ENCODE measurements at places on chromosomes 2 and 18.

DNA sequence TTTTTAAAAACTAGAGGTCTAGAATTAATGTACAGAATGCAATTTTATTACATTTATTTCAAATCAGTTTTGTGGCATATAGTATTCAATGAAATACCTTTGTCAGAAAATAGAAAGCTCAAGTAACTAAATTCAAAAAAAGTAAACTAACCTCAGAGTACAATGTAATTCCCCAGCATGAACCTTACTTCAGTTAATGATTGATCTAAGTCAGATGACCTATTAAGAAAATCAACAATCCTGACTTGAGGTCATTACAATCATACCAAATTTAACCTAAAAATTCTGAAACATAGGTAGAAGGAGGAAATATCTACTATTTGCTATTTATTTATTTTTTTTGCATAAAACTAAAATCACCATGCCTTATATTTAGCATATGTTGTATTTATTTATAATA is 142.9 kb downstream of the CCDC102B start:
- DNase-seq = no peak

GRCh38 chr18:23906658-23907057 is 107.9 kb upstream of the TTC39C start:
- no peak for DNase-seq

GRCh38 chr2:22209545-22209944 is 1085.8 kb downstream of the TDRD15 start:
- DNase-seq = no peak

- DNase-seq = no peak
Measured at GRCh38 chr2:46072101-46072820, 224.9 kb upstream of the EPAS1 start.

GRCh38 chr2:28175028-28175427 is 217.6 kb upstream of the FOSL2 start:
- DNase-seq = no peak

DNA sequence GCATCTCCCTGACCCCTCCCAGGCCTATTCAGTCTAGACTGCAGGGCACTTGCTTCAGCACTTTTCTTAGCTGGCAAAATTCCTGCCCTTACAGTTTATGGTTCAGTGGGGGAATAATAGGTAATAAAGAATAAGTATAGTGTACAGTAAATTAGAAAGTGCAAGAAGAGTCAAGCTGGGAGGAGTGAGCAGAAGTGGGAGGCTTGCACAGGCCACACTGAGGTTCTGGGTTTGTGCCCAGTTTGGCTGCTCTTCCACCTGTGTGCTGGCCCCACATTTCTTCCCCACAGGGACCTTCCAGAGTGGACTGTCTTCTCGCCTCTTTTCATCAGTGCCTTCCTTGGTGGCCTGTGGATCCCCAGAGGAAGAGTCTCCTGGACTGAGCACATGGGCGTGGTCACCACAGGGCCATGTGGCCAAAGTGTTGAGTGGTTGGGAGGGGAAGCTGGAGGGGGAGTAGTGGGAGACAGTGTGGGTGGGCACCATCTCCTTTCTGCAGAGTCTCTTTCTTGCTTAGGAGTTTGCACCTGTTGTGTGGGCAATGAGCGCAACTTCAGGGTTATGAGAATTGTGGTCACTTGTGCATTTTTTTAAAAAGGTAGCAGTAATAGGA is 128.6 kb upstream of the ZSWIM2 start:
- no peak for DNase-seq

DNA sequence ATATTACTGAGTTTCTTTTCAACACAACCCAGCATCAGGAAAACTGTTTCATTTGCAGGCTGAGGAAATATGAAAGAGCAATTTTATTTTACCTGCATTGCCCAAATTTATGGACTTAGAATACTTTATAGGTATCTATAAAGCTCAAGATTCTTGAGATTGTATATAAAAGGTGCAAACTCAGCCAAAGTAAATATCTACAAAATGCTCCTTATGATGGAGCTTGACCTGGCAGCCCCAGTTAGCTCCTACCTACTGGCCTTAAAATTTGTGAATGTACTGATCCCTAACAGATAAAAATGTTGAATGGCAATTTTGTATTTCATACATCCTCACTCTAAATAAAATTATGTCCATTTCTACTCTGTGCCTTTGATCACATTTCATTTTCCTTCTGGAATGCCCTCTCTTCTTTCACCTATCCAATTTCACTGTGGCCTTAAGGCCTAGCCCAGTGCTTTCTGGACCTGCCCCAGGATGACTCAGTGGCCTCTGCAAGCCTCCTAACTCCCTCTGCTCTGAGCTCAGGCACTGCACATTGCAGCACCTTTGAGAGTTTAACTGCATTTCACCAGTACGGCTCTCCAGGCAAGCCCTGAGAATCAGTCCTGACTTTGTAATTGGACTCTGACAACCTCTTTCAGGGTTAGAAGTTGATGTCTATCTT is 125.9 kb downstream of the ANTXR1 start:
- DNase-seq = no peak

DNA sequence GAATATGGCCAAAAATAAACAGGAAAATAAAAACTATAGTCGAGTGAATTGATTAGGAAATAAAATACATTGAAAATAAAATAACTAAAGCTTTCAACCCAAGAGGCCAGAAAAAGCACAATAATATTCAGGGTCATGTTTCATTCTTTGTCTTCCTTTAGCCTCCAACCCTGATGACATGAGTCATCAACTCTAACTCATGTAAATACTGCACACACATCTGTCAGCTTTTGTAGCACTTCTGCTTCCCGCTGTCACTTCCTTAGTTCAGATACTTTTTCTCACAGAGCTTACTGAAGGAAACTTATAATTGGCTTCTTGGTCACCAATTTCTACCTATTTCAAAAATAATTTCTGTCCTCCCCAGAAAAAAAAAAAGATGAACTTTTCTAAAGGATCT is 112.8 kb downstream of the UPP2 start:
- DNase-seq = no peak

- no peak for DNase-seq
Measured at GRCh38 chr2:26707747-26708146, 15.2 kb downstream of the KCNK3 start.

DNA sequence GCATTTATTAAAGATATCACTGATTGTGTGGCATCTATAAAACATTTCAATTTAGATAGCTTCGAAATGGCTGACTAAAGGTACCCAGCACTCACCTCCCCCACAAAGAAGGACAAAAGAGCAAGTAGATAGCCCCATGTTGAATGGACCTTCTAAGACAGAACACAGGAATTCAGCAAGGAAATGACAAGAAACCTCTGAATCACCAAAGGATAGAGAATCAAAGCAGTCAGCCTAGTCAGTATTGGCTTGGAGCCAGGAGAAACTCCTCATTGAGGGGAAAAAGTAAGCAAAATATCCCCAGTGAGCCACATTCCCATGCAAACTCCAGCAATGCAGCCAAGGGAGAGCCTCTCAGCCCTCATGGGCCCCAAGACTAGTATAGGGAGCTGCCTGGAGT is 113.7 kb downstream of the BARD1 start:
- DNase-seq = no peak

- DNase-seq = no peak
Measured at GRCh38 chr2:58606799-58607198, 365.7 kb upstream of the FANCL start.

DNA sequence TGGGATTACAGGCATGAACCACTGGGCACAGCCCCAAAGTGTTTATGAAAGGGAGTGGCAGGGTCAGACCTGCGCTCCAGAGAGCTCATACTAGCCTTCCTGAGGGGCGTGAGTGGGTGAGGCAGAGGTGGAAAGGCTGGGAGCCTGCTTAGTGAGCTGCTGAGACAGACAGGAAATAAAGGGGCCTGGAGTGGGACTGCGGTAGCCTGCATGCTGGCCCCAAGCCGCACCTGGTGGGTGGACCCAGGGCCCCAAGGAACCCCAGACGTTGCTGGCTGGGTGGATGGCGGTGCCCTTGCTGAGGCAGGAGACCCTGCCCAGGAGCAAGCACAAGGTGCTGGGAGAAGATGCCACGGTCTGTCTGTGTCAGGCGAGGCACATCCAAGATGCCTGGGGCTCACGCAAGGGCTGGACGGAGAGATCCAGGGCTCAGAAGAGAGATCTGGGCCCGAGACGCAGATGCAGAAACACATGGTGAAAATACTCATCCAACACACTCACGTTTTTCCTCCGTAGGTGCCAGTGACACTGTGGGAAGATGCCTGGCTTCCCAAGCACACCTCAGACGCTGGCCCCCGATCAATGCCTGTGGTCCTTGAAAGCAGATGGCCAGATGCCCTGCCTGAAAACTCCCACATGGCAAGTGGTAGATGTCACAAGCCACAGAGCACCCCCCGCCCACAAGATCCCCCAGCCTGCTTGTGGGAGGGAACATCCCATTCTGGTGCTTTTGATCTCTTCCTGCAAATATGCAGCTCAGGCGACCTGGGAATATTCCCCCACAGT is 151.1 kb downstream of the GLI2 start:
- DNase-seq = no peak

DNA sequence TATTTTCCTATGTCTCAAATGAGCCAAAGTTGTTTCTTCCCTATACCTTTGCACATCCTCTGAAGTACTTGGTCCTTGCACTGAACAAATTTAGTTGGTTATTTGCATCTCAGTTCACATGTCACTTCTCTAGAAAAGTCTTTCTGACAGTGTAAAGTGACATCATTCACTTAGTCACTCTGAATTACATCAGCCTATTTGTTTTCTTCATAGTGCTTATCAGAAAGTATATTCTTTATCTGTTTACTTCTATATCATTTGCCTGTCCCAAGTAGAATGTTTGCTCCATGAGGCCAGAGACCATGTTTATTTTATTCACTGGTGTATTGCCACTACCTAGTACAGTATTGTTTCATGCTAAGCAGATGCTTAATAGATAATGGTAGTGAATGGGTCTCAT is 173.7 kb downstream of the HNMT start:
- no peak for DNase-seq

DNA sequence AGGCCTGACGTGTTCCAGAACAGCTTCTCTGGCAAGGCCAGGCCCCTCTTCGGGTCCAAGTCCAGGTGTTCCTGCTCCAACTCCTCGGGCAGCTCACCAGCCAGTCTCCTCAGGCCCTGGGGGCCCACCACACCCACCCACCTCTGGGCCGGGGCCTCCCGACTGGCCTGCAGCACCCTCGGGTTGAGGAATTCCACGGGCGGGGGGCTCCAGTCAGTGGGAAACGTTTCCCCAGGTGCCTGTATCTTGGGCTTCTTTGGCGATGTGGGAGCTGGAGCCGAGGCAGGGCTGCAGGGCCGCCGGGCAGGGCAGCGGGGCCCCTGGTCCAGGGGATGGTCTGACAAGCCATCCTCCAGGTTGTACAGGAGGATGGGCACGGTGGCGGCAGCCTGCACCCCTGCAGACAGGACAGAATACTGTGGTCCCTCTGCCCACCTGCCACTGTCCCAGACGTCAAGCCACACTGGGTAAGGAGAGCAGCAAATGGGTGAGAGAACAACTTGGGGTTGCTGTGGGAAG is 14.4 kb downstream of the FAM178B start:
- DNase-seq = no peak

DNA sequence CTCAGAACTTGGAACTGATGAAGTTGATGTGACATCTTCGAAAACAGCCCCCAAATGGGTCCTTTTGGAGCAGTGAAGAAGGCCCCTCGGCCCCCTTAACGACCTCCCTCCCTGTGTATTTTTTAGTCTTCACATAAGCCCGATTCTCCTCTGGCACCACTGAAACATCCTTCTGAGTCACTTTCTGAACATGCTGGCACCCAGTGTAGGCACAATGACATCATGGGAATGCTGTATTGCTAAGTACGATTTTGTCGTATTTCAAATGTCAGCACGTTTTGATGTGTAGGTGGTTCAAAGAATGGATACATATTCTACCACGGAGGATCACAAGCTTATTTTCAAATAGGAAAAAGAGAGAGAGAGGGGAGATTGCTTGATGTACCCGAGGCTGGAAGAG is 111.7 kb upstream of the RIOK3 start:
- no peak for DNase-seq

DNA sequence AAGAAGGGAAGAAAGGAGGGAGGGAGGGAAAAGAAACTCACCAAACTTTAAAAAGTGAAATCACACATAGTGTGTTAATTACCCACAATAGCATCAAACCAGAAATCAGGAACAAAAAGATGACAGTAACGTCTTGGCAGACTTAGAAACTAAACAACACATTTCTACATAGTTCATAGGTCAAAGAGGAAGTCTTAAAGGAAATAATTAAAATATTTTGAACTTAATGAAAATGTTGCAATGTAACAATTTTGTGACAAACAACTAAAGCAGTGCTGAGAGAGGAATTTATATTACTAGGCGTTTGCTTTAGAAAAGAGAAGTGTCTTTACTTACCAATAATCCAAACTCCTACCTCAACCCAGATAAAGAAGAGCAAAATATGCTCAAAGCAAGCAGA is 505.0 kb upstream of the ID2 start:
- no peak for DNase-seq

DNA sequence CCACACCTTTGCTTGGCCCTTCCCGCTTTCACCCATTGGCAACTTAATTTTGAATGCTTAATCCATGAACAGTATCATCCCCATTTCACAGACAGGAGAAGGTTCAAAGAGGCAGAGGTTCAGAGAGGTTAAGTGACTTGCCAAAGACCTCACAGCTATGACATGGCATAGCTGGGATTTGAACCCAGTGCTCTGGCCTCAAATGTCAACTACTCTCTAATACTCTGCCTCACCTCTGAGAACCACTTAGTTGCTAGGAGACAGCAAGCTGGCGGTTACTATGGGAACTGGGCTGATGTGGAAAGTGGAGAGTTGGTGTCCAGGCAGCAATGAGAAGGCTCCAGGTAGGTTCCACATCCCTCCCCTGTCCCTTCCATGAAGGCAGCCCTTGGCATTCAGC is 15.8 kb upstream of the PRSS56 start:
- DNase-seq = no peak

Data from stimulated activated CD4-positive, alpha-beta T cell treated with anti-CD3 and anti-CD28 coated beads, TNF-alpha, amount 100 ng/mL, for 48 hours (primary cell).